AG09319 (cell line): ENCODE measurements at places on chromosomes 2 and 18.
A peak's percentile ranks its signal among the peaks of the same experiment; 100 is the strongest.

GRCh38 chr2:217414429-217414828 is 554.6 kb upstream of the TNP1 start:
- DNase-seq: no peak

GRCh38 chr2:199278099-199278498 is 179.6 kb downstream of the SATB2 start:
- DNase-seq: no peak

DNA sequence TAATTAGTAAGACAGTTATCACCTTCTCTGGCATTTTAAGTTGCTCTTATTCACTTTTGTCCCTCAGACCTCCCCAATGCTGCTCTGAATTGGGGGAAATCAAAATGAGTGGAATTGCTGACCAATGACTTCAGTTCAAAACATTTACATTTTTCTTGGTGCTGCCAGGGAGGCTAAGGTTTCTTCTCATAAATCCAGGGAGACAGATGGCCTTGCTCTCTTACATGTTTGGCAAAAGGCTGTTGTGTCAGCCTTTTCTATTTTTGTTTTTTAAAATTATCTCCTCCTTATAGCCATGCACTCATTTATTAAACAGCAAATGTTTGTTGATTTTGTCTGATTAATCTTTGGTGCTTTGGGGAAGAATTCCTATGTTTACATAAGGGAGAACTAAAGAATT is 82.0 kb downstream of the GALNT13 start:
- DNase-seq: no peak

GRCh38 chr18:13611142-13611600 is 115.2 kb downstream of the FAM210A start:
- no peak for DNase-seq

- no peak for DNase-seq
These were observed 17.7 kb downstream of the ADD2 start for GRCh38 chr2:70750320-70750719.

DNA sequence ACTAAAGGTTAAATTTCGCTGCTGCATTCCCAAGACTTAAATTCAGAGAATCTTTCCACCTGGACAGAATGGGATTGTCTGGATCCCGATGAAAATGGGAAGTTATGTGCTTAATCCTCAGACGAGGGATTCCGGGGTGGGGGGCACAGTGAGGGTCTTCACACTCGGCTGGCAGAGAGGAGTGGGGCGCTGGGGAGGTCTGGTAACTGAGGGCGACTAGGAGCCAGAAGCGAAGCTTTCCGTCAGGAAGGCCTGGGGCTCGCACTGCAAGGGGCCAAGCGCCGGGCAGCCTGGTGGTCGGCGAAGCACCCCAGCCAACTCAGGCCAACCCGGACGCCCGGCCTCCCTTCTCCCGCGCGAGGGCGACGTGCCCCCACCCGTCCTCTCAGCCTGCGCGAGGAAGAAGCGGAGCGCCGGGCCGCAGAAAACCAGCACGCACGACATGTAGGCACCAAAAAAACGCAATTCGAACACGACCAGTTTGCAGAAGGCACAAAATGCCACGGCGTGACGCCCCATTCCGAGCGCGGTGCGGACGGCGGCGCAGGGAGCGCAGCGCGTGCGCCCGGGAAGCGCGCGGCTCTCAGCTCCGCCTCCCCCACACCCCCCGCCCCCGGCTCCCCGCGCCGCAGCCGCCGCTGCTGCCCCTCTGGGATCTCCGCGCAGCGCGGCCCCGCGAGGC is 188.1 kb downstream of the ZEB2 start:
- DNase-seq: no peak

DNA sequence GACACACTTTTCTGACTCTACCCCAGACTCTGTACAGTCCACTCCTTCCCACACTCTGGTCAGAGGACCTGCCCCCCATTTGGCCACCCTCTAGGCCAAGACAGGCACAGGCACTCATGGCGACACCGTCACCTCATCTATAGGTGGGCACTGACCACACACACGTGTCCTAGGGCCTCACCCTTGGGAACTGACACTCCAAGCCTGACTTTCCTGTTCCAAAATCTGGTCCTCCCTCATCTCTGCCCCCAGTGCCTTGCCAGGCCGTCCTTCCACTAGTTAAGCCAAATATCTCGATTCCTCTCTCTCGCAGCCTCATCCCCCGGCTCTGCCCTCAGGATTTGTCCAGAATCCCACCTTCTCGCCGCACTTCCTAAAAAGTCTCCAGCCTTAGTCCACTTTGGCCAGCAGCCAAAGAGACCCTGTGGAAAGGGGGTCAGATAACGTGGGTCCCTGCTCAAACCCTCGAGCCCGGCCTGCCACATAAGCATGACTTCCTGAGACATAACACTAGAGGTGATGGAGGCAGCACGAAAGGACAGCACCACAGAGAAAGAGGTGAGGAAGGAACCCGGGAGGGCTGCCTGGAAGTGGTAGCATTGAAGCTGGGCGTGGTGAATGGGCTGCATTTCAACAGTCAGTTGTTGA is 105.8 kb upstream of the OTOS start:
- DNase-seq: no peak

DNA sequence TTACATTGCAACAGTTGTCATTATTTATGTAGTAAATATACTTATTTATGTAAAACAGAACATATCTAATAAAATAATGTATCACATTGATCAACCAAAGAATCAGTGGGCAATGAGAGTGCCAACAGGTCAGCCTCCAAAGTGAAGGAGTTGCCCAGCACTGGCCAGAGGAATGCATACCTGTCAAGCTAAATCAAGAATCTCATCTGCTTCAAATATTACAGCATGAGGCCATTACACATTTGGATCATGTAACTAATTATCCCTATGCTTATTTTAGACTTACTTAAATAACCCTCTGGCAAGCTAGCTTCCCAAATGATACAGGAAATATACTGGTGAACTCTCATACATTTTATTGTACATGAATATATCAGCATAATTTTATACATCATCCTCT is 1211.7 kb upstream of the ACVR2A start:
- DNase-seq: no peak

DNA sequence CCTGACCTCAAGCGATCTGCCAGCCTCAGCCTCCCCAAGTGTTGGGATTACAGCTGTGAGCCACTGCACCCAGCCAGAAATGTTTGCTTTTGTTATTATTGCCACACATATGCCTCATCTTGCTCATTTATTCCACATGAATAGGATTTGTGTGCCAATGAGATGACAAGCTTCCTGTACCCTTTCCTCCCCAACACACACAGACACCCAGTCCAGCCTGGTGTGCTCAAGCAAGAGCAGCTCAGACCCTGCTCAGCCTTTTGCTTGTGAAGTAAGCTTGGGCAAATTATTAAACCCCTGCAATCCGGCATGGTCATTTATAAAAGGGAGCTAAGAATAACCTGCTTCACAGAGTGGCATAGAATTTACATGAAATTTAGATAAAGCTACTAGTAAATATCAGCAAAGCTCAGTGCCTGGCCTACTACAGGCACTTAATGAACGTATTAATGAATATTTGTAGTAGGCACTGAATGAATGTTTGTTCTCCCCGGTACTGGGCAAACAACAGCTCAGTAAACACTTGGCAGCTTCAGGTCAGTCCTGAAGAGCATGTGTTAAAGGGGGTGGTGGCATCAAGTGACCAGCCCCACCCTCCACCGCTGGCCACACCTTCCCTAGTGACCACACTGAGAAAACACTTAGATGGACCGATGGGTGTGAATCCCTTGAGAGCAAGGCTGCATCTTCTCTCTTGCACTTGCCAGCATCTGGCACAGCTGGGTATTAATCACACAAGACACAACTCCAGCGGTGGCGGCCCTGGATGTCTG is 280.2 kb downstream of the SRBD1 start:
- peak; percentile 7 for DNase-seq

DNA sequence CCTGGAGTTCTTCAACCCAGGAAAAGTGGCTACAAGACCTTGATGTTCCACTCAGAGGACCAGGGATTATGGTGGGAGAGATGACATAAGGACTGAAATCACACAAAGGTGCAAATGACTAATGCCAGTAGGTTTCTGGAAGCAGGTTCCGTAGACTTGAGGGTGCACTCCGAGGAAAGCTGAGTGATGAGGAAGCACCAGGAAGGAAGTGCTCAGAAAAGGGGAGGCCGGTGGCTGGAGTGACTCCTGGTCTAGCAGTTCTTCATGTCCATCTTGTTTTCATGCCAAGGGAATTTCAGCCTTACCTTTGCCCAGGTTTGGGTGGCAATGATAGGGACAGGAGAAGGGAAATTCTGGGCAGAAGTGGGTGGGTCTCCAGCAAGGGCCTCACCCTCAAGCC is 74.5 kb downstream of the TMEM17 start:
- DNase-seq: no peak
